Natural killer cell treated with Interleukin-12 subunit alpha and Interleukin-12 subunit beta and Interleukin-15 and Interleukin-18, amount 100 ng/mL, for 72 hours (primary cell): ENCODE measurements at places on chromosomes 11 and 22.
A peak's percentile ranks its signal among the peaks of the same experiment; 100 is the strongest.

DNA sequence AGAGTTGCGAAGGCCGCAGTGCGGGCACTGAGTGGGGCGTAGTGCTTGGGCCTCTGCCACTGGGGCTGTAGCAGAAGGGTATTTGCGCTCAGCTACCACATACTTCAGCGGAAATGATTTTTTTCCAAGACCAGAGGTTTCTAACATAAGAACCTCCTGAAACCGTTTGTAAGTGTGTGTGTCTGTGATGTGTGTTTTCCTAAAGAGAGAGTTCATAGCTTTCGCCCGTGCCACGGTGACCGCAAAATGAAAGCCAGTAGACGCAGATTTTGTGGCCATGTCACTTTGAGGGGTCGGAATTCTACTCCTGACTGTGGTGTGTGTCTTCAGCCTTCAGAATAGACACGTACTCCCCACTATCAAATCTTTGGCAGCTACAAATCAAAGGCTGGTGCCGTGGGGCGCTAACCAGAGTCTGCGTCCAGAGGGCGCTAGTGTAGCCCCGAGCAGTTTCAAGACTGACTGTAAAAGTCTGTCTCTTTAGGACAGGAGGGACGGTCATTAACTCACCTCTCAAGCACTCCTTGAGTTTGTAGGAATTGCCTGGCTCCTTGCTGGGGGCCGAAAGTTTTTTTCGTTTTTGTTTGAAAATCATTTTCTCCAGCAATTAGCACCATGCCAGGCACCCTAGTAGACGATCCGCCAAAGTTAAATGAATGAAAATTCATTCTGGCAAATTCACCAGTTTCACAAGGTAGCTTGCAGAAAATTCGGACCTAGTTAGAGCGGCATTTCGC is 2.5 kb upstream of the CALCA start:
- no peak overlapping the region for H3K27ac ChIP-seq
- H3K27me3 ChIP-seq, result peaks cover 58% of the 10 kb centered on the region
- no peak for DNase-seq
- H3K4me1 ChIP-seq, result peaks cover 21% of the 10 kb centered on the region
- peak overlapping the region; percentile 60 for H3K4me3 ChIP-seq
- H3K36me3 ChIP-seq, result no peaks in the 10 kb centered on the region

GRCh38 chr11:33919645-33920044 is 27.8 kb upstream of the LMO2 start:
- H3K4me1 ChIP-seq, result peaks cover 7% of the 10 kb centered on the region
- DNase-seq, result no peak
- H3K4me3 ChIP-seq, result no peak overlapping the region
- H3K27me3 ChIP-seq, result peaks cover 35% of the 10 kb centered on the region
- no peak overlapping the region for H3K27ac ChIP-seq

- H3K36me3 ChIP-seq, result peaks cover 23% of the 10 kb centered on the region
- H3K4me1 ChIP-seq, result peaks cover 31% of the 10 kb centered on the region
- peak overlapping the region; percentile 25 for H3K27ac ChIP-seq
- no peak overlapping the region for H3K4me3 ChIP-seq
- no peak for DNase-seq
Measured at GRCh38 chr11:121554552-121554951, 101.8 kb upstream of the SORL1-AS1 start.

GRCh38 chr22:47304191-47304831 is 541.9 kb downstream of the TBC1D22A start:
- H3K36me3 ChIP-seq, result no peaks in the 10 kb centered on the region
- no peak for DNase-seq
- H3K4me1 ChIP-seq, result peaks cover 6% of the 10 kb centered on the region
- H3K27ac ChIP-seq, result no peak overlapping the region

GRCh38 chr11:64935359-64936081 is at the start of gene GPHA2:
GPHA2 (minus strand) TSS chr11:64935893; CDS start chr11:64935460, 433 bp downstream.
- H3K4me1 ChIP-seq, result no peaks in the 10 kb centered on the region
- no peak within 1 kb of the TSS for H3K4me3 ChIP-seq
- H3K27me3 ChIP-seq, result no peaks in the 10 kb centered on the region

DNA sequence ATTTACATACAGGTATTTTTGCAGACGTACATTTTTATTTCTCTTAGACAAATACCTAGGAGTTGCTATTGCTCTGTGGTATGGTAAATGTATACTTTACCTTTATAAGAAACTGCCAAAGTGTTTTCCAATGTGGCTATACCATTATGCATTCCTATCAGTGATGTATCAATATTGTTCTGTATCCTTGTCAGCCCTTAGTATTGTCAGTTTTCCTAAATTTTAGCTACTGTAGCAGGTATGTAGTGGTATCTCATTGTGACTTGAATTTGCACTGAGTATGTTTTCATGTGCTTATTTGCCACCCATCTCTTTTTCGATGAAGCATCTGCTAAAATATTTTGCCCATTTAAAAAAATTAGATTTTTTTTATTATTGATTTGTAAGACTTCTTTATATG is 37.0 kb downstream of the CLPB start:
- no peaks in the 10 kb centered on the region for H3K4me1 ChIP-seq
- H3K4me3 ChIP-seq, result no peak overlapping the region
- H3K27ac ChIP-seq, result no peak overlapping the region
- H3K27me3 ChIP-seq, result no peaks in the 10 kb centered on the region
- DNase-seq, result no peak
- H3K36me3 ChIP-seq, result no peaks in the 10 kb centered on the region

DNA sequence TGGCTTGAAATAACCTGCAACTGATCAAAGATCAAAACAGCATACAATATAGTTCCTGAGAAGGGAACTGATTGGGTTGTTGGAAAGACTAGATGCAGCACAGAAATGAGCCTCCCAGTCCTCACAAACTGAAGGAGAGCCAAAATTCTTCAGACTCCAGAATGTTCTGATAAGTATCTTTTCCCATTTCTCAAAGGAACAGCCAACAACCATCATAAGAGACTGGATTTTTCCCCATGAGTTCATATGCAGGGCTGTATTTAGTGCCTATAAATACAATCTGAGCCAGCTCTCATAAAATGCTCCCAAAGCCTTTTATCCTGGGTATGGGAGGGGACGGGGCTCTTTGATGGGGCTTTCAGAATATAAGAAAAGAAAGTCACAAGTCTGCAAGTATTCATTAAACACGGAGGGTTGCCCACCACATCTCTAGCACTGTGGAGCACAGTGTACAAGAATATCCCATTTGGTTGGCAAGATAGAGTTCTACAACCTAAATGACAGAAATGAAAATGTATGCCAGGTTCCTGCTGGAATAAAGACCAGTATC is 50.7 kb upstream of the LYVE1 start:
- H3K27me3 ChIP-seq, result peaks cover 13% of the 10 kb centered on the region
- H3K36me3 ChIP-seq, result no peaks in the 10 kb centered on the region
- no peak overlapping the region for H3K27ac ChIP-seq
- H3K4me1 ChIP-seq, result peaks cover 10% of the 10 kb centered on the region
- H3K4me3 ChIP-seq, result no peak overlapping the region
- DNase-seq, result no peak

- H3K27ac ChIP-seq, result no peak overlapping the region
- no peak overlapping the region for H3K4me3 ChIP-seq
- H3K4me1 ChIP-seq, result peaks cover 33% of the 10 kb centered on the region
- DNase-seq, result no peak
Measured at GRCh38 chr11:46526216-46527215, 67.3 kb downstream of the AMBRA1 start.

DNA sequence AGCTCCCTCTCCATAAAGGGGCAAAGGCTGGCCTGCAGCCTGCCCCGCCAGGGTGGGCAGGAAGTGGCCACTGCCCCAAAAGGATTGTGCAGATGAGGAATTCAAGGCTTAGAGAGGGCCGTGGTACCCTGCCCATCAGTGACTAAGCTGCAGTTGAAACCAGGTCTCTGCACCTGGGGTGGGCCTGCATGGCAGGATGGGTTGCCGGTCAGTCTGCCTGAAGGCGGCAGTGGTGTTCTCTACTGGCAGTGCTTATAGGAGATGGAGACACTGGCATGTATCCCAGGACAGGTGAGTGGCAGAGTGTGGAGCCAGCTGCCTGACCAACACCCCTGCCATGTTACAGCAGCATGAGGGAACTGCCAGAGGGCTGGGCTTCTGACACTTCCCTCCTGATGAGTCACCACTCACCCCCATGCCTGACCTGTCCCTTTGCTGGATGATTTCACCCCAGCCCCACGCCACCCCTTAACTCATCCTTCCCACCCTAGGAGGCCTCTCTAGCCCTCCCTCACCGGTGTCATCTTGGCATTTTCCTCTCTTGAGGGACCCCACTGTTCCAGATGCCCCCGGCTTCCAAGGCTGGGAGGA is 70.2 kb upstream of the LMO1 start:
- no peak overlapping the region for H3K4me3 ChIP-seq
- DNase-seq, result no peak
- H3K27ac ChIP-seq, result no peak overlapping the region
- no peaks in the 10 kb centered on the region for H3K27me3 ChIP-seq
- H3K4me1 ChIP-seq, result peaks cover under 1% of the 10 kb centered on the region
- no peaks in the 10 kb centered on the region for H3K36me3 ChIP-seq

- no peak overlapping the region for H3K4me3 ChIP-seq
- H3K27me3 ChIP-seq, result peaks cover 24% of the 10 kb centered on the region
- no peak overlapping the region for H3K27ac ChIP-seq
- peaks cover 7% of the 10 kb centered on the region for H3K4me1 ChIP-seq
- H3K36me3 ChIP-seq, result no peaks in the 10 kb centered on the region
Measured at GRCh38 chr22:35914665-35915476, 113.8 kb downstream of the RBFOX2 start.

DNA sequence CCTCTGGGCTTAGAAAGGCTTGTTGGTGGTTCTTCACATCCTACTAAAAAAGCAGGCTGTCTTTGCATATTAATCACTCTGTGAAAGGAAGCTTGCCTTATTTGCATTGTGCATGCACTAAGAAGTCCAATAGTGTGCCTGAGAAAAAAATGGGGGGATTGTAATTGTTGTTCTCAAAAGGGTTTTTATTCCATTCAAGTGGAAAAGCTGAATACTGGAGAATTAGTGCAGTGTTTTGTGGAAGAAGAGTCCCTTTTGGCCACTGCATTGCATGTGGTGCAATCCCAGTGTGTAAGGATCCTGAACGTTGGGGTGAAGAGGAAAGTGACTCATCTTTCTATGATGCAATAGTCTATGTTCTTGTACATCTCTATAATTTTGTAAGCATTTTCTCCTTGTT is 16.5 kb downstream of the NCAM1 start:
- H3K4me3 ChIP-seq, result peak overlapping the region; percentile 72
- H3K27ac ChIP-seq, result peak overlapping the region; percentile 78
- no peak for DNase-seq
- H3K27me3 ChIP-seq, result no peaks in the 10 kb centered on the region
- H3K4me1 ChIP-seq, result peaks cover 45% of the 10 kb centered on the region
- H3K36me3 ChIP-seq, result no peaks in the 10 kb centered on the region

DNA sequence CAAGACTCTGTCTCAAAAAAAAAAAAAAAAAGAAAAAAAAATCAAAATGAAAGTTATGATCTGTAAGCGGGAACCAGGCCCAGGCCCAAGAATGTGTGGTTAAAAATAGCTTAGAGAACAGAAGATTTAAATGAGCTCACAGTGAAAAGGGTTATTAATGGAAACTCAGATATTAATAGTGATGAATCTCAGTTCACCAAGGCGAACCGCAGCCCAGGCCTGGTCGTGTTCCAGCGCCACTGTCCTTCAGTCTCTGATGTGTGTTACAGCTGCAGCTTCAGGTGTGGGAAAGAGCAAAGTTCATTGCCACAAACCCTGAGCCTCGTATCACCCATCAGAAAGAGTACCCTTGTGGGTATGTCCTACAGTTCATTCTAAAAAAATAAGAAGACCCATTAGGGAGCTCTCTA is 107.1 kb downstream of the GAB2 start:
- no peaks in the 10 kb centered on the region for H3K4me1 ChIP-seq
- H3K4me3 ChIP-seq, result no peak overlapping the region
- peaks cover 7% of the 10 kb centered on the region for H3K27me3 ChIP-seq

- no peak overlapping the region for H3K4me3 ChIP-seq
- no peak for DNase-seq
- no peaks in the 10 kb centered on the region for H3K36me3 ChIP-seq
Measured at GRCh38 chr11:35427071-35427470, 7.7 kb upstream of the SLC1A2 start.

DNA sequence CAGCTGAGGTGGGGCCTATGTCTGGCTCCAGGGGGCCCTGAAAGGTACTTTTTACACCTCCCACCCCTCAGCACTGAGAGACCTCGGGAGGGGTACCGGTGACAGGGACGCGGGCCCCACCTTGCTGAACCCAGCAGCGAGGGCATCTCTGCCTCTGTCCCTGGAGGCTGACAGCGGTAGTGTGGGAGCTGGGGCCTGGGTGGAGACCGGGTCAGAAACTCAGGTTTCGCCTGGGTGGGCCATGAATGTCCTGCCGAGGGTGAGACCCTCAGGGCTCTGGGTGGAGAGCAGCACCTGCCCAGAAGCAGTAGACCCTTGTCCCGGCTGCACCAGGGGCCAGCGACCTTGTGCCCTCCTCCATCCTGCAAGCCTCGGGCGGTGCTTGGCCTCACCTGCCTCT is 22.2 kb downstream of the PTDSS2 start:
- H3K4me1 ChIP-seq, result peaks cover 3% of the 10 kb centered on the region
- H3K4me3 ChIP-seq, result no peak overlapping the region
- no peaks in the 10 kb centered on the region for H3K36me3 ChIP-seq
- no peak for DNase-seq
- H3K27me3 ChIP-seq, result no peaks in the 10 kb centered on the region

DNA sequence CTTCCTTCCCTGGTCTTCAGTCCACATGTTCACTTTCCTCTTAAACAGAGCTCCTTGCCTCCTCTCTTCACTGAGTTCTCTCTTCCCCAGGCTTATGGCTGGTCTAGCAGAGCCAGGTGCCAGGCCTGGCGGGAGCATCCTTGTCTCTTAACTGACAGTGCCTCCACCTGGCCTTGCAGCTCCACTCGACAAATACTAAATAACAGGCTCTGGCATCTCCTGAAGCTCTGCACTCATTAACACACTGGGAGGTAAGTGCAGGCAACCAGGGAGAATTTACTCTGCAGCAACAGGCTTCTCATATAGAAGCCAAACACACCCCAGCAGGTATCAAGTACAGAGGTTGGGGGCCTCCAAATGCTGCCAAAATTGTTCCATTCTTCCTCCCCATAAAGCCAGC is 438.1 kb downstream of the SOX6 start:
- H3K27me3 ChIP-seq, result peaks cover 10% of the 10 kb centered on the region
- H3K4me1 ChIP-seq, result no peaks in the 10 kb centered on the region
- no peaks in the 10 kb centered on the region for H3K36me3 ChIP-seq
- DNase-seq, result no peak
- H3K4me3 ChIP-seq, result no peak overlapping the region

- H3K27me3 ChIP-seq, result peaks cover 11% of the 10 kb centered on the region
- H3K36me3 ChIP-seq, result no peaks in the 10 kb centered on the region
- H3K4me1 ChIP-seq, result no peaks in the 10 kb centered on the region
- H3K4me3 ChIP-seq, result no peak within 1 kb of the TSS
Measured at GRCh38 chr11:102530558-102530957, at the start of gene MMP7. MMP7 (minus strand) TSS chr11:102530747; CDS start chr11:102530700, 47 bp downstream.

- no peaks in the 10 kb centered on the region for H3K27me3 ChIP-seq
- no peak overlapping the region for H3K4me3 ChIP-seq
- peaks cover 6% of the 10 kb centered on the region for H3K36me3 ChIP-seq
- H3K4me1 ChIP-seq, result peaks cover 23% of the 10 kb centered on the region
Measured at GRCh38 chr22:36284171-36284571, 31.2 kb downstream of the APOL1 start.
